ENCODE measurements at places on chromosomes 5 and 9.

DNA sequence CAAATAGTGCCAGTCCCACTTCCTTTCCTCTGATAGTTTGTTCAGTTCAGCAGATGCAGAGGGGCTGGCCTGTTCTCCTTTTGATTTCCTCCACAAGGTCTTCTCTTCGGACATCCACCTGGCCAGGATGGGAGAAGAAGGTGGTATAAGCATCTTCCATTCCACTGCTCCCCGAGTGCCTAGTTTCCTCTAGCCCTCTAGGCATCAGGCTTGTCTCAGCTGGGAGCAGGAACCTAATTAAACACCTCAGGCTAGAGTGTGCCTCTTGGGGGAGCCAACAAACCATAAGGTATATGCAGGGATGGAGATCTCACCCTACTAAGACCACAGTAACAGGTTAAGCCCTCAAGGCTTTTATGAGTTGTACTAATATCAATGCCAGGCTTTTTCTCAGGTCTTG lies 835 bp upstream of the DND1 start:
- no peak for DNase-seq

DNA sequence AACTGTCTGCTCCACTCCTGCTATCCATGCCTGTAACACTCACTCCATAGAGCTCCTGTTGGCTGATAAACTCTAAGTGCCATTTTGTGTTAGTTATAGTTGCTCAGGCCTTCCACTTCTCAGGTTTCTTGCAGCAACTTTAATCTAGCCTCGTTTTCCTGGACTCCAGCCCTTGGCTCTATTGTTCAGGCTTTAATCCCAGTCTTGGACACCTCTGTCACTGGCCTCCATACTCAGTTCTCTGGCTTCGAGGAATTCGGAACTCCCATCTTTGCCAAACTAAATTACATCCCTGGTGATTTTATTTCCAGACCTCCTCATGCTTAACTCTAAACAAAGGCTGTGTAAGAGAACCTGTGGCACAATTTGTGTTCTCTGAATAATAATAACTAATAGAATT lies 39.8 kb downstream of the EMB start:
- DNase-seq = no peak

DNA sequence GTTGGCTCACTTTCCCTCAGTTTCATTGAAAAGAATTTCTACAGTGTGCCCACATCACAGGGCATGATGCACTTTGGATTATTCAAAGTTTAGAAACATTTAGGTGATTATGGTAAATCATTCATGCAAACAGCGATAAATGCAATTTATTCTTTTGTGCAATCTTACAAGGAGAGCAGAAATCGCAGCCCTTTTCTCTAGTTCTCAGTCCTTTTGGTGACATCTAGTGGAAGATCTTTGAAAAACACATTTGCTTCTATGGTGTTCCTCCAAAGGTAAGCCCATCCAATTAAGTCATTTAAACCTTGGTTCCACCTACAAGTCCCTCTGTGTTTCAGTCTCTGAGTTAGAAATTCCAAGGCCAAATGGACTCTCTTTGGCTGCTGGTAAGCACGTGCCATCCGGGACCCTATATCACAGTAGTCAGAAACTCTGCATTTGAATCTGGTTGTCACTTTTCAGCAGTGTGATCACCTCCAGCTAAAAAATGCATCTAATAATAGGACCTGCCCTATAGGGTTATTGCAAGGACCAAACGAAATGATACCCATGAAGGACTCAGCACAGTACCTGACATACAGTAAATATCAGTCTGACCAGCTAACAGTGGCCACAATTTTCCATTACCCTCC lies 66.4 kb downstream of the MACROH2A1 start:
- DNase-seq = no peak

DNA sequence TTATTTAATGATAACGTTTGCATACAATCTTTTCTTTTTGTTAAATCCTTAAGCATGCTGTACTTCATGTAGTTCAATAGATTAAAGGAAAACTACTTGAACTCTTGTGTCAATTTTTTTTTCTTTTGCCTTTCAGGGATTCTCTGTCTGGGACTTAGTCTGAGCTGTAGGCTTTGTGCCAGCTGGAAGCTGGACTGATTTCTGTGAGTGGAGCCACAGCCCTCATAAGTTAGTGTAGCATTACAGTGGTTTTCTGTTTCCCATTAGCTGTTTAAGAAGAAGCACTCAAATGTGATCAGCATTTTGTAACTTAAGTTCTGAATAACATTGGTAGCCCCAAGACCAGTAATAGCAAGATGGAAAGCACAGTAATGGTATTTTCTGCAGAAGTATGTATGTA lies 330.6 kb upstream of the MEF2C start:
- no peak for DNase-seq

- DNase-seq = no peak
Observed at GRCh38 chr5:171475596-171475995, 56.1 kb downstream of the FGF18 start.

DNA sequence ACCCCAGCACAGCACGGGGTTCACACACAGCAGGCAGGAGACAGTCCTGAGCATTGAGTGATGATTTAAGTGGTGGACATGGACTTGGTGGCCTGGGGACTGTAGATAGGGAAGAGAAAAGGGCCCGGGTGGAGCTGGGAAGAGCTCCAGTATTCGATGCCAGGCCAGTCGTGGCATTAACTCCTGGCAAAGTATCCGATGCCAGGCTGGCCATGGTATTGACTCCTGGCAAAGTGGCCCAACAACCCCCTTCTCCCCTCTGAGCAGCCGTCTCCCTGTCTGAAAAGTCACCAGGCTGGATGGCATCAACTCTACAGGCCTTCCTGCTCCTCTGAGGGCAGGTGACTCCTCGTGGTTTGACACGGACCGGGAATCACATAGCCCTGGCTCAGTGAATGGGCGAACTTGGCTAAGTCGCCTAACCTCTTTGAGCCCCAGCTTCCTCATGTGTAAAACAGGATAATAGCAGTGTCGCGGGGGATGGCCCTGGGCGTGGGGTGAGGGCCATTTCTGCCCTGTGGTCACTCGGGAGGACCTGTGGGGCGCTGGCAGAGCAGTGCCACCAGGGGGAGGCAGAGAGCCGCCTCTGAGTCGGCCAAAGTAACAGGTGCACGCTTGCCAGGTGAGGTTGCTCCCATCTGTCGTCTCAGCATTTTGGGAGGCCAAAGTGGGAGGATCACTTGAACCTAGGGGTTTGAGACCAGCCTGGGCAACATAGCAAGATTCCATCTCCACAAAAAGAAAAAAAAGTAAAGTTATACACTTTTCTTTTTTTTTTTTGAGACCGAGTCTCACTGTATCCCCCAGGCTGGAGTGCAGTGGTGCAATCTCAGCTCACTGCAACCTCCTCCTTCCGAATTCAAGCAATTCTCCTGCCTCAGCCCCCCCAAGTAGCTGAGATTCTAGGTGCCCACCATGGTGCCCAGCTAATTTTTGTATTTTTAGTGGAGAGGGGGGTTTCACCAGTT lies 5.7 kb upstream of the SEC16A start:
- peak; percentile 73 for DNase-seq

DNA sequence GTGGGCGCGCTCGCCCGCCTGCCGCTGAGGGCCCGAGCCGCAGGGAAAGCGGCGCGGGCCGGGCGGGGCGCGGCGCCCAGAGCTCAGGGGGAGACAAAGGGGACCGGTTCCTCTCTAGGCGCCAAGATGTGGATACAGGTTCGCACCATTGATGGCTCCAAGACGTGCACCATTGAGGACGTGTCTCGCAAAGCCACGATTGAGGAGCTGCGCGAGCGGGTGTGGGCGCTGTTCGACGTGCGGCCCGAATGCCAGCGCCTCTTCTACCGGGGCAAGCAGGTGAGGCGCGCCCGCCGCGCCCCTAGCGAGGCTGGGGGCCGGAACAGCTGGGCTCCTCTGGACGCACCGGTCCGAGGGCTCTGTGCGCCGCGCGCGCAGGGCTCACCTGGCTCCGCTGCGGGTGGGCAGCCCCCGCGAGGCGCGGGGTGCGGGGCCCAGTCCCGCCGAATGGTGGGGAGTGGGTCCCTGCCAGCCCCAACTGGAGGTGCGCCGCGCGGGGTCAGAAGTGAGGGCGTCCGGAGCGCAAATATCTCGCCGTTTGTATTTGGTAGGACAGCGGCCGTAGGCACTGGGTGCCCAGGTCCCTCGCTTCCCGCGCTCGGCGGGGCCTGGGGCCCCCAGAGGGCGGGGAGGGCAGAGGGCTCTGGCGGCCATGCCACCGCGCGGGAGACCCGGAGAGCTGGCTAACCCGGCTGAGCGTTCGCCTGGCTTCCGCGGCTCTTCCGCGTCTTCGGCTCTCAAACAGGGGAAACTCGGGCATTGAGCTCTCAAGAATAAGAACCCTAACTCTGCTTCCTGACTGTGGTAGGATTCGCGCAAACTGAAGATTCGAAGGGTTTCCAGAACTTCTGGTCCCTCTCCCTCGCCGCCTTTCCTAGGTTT lies 607 bp downstream of the UHRF2 start:
- DNase-seq = peak; percentile 17

GRCh38 chr5:33711094-33711679 lies 180.6 kb downstream of the ADAMTS12 start:
- no peak for DNase-seq

GRCh38 chr9:136247947-136248637 lies 2.5 kb upstream of the QSOX2 start:
- DNase-seq = no peak

DNA sequence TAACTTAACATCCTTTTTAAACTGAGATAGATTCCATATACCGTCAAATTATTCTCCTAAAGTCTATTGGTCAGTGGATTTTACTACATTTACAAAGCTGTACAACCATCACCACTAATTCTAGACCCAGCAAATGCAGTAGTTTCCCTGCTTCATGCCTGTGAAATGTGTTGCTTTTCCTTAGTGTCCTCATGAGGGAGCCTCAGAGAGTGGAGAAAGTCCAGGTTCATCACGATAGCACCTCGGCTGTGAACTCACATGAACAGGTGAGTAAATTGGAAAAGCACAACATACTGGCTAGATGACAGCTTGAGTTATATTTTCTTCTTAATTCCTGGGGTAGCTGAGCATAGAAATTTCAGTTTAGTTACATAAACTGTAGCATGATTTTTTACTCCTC lies 653.7 kb downstream of the MTRR start:
- no peak for DNase-seq

- peak; percentile 38 for DNase-seq
Observed at GRCh38 chr5:151086905-151087360, 6.1 kb upstream of the TNIP1 start.

DNA sequence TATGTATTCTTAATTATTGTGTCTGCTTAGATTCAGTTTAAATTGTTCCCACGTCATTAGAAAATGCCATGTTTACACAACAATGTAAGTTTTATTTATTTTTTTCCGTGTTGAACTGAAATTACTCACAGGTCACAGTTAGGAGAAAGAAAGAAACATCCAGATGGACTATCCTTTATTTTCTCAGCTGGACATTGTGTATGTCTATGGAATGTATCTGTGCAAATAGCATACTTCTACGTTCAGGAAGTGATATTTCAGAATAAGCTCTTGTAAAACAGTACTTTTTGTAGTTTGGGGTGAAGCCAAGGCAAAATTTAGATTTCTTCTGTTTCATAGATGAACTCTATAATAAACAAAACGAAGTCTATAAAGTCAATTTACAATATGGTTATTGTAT lies 249.0 kb upstream of the ZNF608 start:
- DNase-seq = no peak
